ENCODE measurements at places on chromosomes 3 and 15.

DNA sequence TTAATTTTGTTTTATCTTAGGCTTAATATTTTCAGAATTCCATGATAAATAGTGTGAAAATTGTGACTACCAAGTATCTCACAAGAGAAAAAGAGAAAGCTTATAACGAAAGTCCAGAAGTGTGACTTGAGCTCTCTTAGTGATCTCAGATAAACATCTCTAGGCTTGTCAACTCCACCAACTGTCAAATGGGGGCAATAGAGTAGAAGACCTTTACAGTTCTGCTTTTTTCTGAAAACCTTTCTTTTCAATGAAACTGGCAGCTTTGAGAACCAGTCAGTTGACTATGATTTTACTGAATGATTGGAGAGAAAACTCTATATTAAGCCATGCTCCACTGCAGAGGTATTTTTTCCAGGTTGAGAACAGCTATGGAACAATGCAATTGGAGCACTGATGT, 119.2 kb upstream of the TP63 start:
- DNase-seq, result no peak

GRCh38 chr3:160482796-160483195, 33.2 kb upstream of the TRIM59 start:
- no peak for DNase-seq

GRCh38 chr15:84643838-84644237, 10.2 kb downstream of the WDR73 start:
- DNase-seq, result no peak

- DNase-seq, result no peak
These were observed 18.7 kb upstream of the RAD54L2 start for GRCh38 chr3:51519848-51520247.
